Activated CD4-positive, alpha-beta T cell treated with anti-CD3 and anti-CD28 coated beads, Interleukin-2, amount 10 ng/mL, durations not matched to agents 7 days and 5 days (primary cell): ENCODE measurements at places on chromosomes 3 and 15. TPM values are rescaled to one million over a fixed set of nuclear protein-coding genes. Genes with fewer than 3 reads are reported as not detected.

GALNT15 gene
- total RNA-seq, result not detected

ACAP2 gene
- total RNA-seq, result 79.1 TPM

XCR1 gene
- not detected for total RNA-seq

ISLR gene
- total RNA-seq, result not detected

PIK3CB gene
- 15.5 TPM for total RNA-seq

EXD1 gene
- not detected for total RNA-seq

MPI gene
- total RNA-seq, result 58.1 TPM

TRAIP gene
- total RNA-seq, result 30.9 TPM

CACNA2D3 gene
- not detected for total RNA-seq

HHLA2 gene
- total RNA-seq, result 1.4 TPM

PIGBOS1 gene
- 11.0 TPM for total RNA-seq

RASL12 gene
- not detected for total RNA-seq

POC1A gene
- 26.9 TPM for total RNA-seq

ZNF197 gene
- total RNA-seq, result 13.2 TPM

NUP210 gene
- 196 TPM for total RNA-seq

ARHGEF3 gene
- total RNA-seq, result 109 TPM

ZNF770 gene
- total RNA-seq, result 46.7 TPM

THAP10 gene
- not detected for total RNA-seq

ISLR2 gene
- total RNA-seq, result not detected

ATP6V1A gene
- total RNA-seq, result 40.7 TPM

RNF168 gene
- 38.7 TPM for total RNA-seq
